Activated T-helper 1 cell treated with anti-CD3 and anti-CD28 coated beads, Interleukin-2, amount 50 U/mL, for 16 hours (primary cell): ENCODE measurements at places on chromosomes 12 and 14.

DNA sequence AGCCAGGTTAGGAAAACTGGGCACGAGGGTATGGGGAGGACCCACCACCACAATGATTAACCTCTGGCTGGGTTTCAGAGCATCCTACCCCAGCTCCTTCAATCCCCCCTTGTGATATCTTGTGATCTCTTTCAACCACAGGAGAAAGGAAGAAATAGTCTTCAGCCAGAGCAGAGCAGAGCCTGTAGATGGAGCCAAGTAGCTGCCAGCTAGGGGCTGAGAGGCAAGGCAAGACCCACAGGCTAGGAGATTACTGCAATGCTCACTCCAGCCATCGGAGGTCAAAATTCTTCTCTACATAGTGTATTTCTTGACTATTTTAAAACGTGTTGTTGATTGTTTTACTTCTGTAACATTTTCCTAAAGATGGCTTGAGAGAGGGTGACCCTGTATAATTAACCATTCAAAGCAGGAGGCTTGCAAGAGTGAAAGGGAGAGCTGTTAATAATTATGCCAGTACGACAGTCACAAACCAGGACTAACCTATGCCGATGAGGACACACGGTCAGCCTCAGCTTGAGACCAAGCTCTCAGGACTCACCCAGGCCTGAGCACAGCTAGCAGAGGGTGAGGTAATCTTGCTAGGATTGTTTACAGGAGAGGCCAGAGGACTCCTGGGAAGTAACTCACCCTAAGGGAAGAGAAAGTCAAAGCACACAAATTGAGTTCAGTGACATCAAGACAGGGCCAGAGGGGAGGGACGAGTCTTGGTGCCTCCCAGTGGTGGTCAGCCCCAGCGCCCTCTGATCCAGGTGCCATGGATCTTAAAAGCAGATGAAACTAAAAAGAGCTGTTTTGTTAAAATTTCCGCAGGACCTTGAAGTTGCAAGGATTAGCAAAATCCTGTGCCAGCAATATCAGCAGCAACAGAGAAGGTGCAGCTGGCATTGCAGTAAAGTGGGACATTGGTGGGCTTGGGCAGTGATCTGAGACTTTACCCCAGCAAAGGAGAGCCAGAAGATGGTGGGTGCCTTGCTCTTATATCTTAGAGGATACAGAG is 29.8 kb upstream of the CDKN3 start:
- DNase-seq, result no peak

DNA sequence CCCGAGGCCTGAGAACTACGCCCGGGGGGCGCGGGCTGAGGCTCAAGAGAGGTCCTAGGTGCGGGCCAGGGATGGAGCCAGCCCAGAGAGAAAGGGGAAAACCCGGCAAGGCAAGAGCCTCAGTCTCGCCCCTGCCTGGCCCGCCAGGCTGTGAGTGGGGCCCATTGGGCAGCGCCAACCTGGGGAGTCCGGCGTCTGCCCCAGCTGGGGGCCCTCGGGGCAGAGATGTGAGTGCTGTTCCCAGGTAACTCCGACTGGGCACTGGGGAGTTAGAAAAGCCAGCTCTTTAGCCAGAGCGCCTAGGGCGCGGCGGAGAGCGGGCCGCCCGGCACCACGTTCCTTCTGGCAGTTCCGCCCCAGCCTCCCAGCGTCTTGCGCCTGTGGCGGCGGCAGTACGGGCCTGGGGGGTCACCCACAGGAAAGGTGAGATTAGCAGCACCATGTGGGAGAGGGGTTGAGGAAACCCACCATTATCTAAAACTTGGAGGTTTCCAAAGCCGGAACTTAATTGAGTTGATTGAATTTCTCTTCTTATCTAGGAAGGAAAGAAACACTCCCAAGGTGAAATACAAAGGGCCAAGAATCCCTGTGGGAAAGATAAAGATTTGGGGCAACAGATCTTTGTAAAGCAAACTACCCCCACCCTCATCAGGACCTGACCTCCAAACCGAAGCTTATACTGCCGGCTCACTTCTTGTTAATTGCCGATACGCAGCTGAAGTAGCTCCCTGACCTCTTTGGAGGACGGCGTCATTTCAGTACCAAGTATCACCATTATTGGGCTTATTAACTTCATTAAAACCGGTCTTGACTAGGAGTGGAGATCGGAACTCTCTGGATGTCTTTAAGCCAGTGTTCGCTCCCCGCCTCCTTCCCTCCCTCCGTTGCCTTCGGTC is 11.6 kb downstream of the OTX2 start:
- DNase-seq, result no peak

GRCh38 chr14:71498212-71498611 is 434.0 kb upstream of the RGS6 start:
- no peak for DNase-seq

DNA sequence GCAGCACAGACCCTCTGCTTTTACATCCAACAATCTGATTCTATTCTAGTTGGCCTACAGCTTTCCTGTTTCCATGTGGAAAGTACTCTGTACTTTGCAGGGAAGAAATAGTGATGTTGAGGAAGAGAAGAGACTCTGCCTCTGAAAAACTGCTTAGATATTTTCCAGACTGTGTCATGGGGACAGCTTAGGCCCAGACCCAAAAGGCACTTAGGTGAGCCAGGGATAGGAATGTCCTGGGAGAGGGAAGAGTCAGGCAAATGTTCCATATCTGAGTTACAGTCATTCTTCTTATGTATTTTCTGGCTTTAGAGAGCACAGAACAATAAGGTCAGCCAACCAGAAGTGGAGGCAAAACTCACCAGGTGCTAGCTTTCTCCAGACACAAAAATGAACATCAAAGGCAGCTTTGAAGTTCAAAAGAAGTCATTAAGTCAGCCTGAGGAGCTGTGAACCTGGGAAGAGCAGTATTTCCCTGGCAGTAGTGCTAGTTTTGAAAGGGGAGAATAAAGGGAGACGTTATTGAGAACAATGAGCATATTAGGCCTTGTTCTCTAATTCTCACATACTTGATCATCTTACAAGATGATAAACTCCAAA is 199.7 kb upstream of the LMNTD1 start:
- DNase-seq, result no peak

DNA sequence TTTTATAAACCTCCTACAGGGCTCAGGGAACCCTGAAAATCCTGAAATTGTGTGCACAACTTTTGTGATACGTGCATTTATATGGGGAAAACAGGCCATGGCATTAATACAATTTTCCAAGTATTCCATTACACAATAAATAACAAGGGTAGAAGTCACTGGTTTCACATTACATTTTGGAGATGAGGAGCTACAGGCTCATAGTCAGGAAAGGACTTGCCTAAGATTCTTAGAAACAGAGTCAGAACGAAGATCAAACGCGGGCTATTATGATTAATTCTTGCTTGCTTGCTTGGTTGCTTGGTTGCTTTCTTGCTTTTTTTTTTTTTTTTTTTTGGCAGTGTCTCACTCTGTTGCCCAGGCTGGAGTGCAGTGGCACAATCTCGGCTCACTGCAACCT is 16.7 kb downstream of the NOS1 start:
- no peak for DNase-seq

- no peak for DNase-seq
Measured at GRCh38 chr12:66929121-66929520, 250.2 kb upstream of the GRIP1 start.

GRCh38 chr12:75876832-75877762 is 154.5 kb downstream of the PHLDA1 start:
- no peak for DNase-seq

GRCh38 chr14:35819591-35820540 is 6.3 kb upstream of the BRMS1L start:
- DNase-seq, result no peak

GRCh38 chr12:19925841-19926240 is 442.5 kb upstream of the PDE3A start:
- DNase-seq, result no peak

- DNase-seq, result no peak
Measured at GRCh38 chr12:110301065-110301806, 20.2 kb downstream of the ATP2A2 start.

DNA sequence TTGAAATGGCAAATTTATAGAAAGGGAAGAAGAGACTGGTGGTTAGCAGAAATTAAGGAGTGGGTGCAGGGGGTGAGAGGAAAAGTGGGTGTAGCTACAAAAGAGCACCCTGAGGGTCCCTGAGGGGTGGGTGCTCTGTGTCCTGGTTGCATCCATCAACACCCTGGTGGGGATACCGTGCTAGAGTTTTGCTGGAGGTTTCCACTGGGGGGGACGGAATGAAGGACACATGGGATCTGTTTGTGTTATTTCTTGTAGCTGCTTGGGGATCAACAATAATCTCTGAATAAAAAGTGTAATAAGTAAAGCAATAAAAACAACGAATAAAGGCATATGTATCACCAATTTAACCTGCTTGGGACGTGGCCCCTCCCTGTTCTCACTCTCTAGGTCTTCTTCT is 175.3 kb downstream of the KIF26A start:
- no peak for DNase-seq

- DNase-seq, result no peak
Measured at GRCh38 chr12:94769047-94769420, 118.7 kb upstream of the TMCC3 start.

- no peak for DNase-seq
Measured at GRCh38 chr12:69355363-69356028, 4.0 kb upstream of the YEATS4 start.

- no peak for DNase-seq
Measured at GRCh38 chr12:47943623-47944340, 19.6 kb upstream of the TMEM106C start.

DNA sequence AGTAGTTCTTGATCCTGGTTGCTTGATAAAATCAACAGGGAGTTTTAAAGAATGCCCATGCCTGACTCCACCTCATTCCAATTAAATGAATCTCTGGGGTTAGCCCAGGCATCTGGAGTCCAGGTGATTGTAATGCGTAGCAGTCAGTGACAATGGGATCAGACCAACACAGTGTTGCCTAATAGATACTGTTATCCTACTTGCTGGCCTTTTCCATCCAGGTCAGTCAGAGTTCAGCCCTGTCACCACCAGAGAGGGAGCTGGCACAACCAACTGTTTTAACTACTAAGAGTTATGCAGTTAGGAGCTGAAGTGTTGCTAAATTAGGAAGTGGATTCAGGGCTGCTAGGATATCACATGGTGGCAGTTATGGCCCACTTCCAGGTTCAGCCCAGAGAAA is 107.1 kb downstream of the GPR135 start:
- DNase-seq, result no peak

GRCh38 chr14:58549105-58549757 is 88.5 kb upstream of the DACT1 start:
- DNase-seq, result no peak

GRCh38 chr14:24310646-24311604 is at the start of gene LTB4R:
Gene LTB4R, plus strand, starts transcription at chr14:24311502. Its CDS starts 4,150 bp downstream, at chr14:24315652.
- peak; percentile 57 for DNase-seq

DNA sequence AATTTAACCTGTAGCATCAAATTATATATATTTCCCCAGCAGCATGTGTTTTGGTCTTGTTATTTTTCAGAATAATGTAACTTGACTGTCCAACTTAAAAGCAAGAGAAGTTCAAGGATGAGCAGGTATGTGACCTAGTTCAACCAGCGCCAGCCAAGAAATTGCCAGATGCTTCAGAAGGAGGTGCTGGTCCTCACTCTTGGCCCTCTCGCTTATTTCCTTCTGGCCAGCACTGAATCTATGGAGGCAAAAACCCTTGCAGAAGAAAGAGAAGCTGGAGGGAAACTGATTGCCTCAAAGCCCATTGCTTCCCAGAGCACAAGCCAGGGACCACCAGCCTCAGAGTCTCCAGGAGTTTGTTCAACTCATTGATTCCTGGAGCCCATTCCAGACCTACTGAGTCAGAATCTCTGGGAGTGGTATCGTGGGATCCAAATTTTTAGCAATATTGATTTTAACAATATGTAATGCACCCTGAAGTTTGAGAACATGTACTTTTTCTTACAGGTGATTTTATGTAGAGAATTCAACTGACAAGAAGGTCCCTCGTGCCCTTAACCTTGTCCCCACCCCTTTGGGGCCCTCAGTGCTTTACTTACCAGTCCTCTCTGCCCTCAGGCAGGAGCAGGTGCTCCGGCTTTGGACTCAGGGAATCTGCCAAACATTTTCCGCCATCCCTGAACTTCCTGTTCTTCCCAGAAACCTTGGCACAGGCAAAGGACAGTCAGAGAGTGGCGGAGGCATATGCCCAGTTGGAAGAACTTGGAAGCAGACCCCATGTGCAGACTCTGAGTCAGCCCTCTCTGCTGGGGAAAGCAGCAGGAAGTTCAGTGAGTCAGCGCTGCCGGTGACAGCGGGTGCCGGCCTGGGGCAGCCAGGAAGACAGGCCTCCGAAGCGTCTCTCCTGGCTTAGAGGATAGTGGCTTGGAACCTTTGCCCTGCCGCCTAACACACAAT is 10.4 kb downstream of the BEST3 start:
- DNase-seq, result no peak

DNA sequence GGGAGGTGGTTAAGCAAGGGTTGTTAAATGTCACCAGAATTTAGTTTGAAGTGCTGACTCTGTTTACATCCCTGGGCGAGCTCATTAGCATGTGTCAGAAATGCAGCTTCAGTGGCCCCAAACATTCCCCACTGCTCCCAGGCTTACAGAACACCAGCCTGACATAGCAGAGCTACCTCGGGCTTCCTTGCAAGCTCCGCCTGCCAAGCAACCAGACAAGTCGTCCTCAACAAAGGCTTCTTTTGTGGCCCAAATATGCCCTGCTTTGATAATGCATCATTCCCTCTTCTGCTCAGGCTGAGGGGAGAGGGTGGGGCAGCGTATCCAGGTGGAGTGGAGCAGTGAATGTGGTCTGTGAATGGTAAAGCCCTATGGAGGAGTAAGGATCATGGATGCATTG is 28.0 kb downstream of the ERH start:
- DNase-seq, result no peak

DNA sequence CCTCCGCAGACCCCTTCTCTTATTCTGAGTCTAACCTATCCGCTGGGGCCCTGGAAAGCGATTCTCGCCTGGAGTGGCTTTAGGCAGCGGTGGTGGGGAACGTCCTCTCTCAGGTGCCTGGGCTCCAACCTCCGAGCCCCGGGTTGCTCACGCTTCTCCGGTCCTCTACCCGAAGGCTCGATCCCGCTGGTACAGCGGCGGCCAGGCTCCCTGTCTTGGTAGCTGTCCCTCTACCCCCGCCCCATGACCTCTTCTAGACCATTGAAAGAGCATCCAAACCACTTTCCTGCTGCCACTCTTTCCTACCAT is 505 bp upstream of the HEBP1 start:
- DNase-seq, result no peak

- no peak for DNase-seq
Measured at GRCh38 chr14:26163761-26164160, 434.1 kb downstream of the NOVA1 start.

GRCh38 chr12:116293687-116294453 is 16.4 kb upstream of the MED13L start:
- DNase-seq, result no peak

- no peak for DNase-seq
Measured at GRCh38 chr12:101671157-101671791, 26.2 kb upstream of the CHPT1 start.
